ENCODE measurements at places on chromosomes 4 and X.
A peak's percentile ranks its signal among the peaks of the same experiment; 100 is the strongest.

DNA sequence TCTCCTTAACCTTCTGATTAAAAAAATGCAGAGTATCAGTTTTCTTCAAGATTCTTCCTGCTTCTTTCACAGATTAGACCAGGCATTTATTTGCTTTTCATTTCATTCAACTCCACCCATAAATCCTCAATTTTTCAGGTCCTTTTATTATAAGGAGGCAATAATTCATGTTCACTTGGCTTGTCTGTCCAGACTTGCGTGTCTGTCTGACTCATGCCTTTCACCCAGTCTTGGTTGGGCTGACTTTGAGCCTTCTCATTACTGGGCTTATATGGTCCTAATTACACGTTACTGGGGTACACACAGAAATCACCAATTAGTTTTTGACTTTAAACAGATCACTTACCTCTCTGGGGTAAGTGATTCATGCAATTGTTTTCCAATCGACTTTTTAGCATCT lies 48.8 kb upstream of the GALNT7 start:
- H3K4me3 ChIP-seq, result no peak overlapping the region
- no peaks in the 10 kb centered on the region for H3K4me1 ChIP-seq
- H3K27ac ChIP-seq, result no peak overlapping the region
- H3K36me3 ChIP-seq, result no peaks in the 10 kb centered on the region
- H3K27me3 ChIP-seq, result no peaks in the 10 kb centered on the region
- no peak for DNase-seq

GRCh38 chr4:108024878-108025165 lies 35.1 kb downstream of the HADH start:
- no peak overlapping the region for H3K27ac ChIP-seq
- H3K4me1 ChIP-seq, result no peaks in the 10 kb centered on the region
- DNase-seq, result no peak

- no peak overlapping the region for H3K4me3 ChIP-seq
- H3K36me3 ChIP-seq, result peaks cover 4% of the 10 kb centered on the region
- H3K27ac ChIP-seq, result peak overlapping the region; percentile 57
- DNase-seq, result no peak
- no peaks in the 10 kb centered on the region for H3K27me3 ChIP-seq
Observed at GRCh38 chr4:152943672-152944071, 7.5 kb downstream of the FHDC1 start.

GRCh38 chr4:62917649-62918048 lies 1491.6 kb downstream of the TECRL start:
- no peak for DNase-seq
- H3K36me3 ChIP-seq, result no peaks in the 10 kb centered on the region
- H3K27ac ChIP-seq, result no peak overlapping the region

- H3K4me1 ChIP-seq, result peaks cover 51% of the 10 kb centered on the region
- no peaks in the 10 kb centered on the region for H3K36me3 ChIP-seq
- no peak for DNase-seq
Observed at GRCh38 chr4:7207628-7208231, 15.4 kb downstream of the SORCS2 start.

DNA sequence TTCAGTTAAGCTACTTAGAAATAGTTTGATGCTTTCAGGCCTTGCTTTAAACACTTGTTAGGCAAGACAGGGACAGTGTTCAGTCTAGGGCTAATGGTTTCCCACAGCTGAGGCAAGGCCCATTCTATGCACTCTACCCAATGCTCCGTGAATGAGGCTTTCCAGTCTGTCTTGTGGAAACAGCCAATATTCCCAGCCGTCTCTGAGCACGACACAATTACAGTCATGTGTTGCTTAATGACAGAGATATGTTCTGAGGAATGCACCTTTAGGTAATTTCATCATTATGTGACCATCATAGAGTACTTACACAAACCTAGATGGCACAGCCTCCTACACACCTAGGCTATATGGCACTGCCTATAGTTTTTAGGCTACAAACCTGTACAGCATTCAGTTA lies 9.5 kb upstream of the FAM200B start:
- no peaks in the 10 kb centered on the region for H3K27me3 ChIP-seq
- H3K4me1 ChIP-seq, result no peaks in the 10 kb centered on the region
- DNase-seq, result no peak
- H3K4me3 ChIP-seq, result no peak overlapping the region
